ENCODE measurements at places on chromosomes 2 and 18. TPM values are rescaled to one million over a fixed set of nuclear protein-coding genes. Genes with fewer than 3 reads are reported as not detected.

The TCF23 gene
- not detected for total RNA-seq

GRCh38 chr2:47112665-47113435 lies 42.3 kb downstream of the STPG4 start:
- no peak for DNase-seq

DNA sequence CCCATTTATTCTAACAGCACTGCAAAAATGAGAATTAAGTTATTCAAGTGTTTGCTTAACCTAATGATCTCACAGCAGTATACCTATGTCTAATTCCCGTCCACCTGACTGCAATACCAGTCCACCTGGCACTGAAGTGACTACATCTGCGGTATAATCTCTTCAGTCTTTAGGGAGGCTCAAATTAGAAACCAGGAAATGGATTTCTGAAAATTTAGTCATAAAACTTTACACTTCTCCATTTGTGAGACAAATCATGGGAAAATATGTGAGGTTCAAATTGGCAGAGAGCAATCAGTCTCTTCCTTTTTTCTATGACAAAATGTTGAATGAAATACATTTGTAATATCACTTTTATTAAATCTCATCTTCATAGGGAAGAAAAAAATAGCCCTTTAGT lies 33.0 kb downstream of the FTCDNL1 start:
- DNase-seq, result no peak

GRCh38 chr2:88692187-88692586 lies 714 bp downstream of the RPIA start:
- no peak for DNase-seq

- DNase-seq, result peak; percentile 77
Observed at GRCh38 chr2:199488772-199489400, 31.1 kb upstream of the SATB2 start.

- no peak for DNase-seq
Observed at GRCh38 chr2:71136174-71136573, 5.7 kb downstream of the MPHOSPH10 start.

The METAP1D gene
- total RNA-seq, result 9.3 TPM
